ENCODE measurements at places on chromosomes 7 and 10. TPM values are rescaled to one million over a fixed set of nuclear protein-coding genes. Genes with fewer than 3 reads are reported as not detected.

HTRA1 gene
- polyA plus RNA-seq: not detected

DNA sequence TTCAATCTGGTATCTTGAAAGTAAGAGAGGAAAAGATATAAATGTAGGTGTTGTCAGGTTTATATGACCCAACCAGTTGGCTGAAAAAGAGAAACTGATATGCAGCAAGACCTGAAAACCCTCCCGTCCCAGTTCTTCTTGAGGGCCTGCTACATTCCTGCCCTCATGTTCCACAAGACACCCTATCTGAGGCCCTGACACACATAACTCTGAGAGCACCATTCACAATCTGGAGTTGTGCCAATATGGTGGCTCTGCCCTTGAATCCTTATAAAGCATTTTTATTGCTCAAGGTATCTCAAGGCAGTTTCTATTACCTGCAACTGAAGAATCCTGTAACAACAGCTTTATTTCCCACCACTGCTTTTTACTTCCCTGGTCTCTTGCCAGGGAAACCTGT, 17.0 kb downstream of the XPNPEP1 start:
- no peaks in the 10 kb centered on the region for H3K27me3 ChIP-seq
- peaks cover 22% of the 10 kb centered on the region for H3K36me3 ChIP-seq
- H3K4me3 ChIP-seq: no peak overlapping the region
- DNase-seq: no peak

DNA sequence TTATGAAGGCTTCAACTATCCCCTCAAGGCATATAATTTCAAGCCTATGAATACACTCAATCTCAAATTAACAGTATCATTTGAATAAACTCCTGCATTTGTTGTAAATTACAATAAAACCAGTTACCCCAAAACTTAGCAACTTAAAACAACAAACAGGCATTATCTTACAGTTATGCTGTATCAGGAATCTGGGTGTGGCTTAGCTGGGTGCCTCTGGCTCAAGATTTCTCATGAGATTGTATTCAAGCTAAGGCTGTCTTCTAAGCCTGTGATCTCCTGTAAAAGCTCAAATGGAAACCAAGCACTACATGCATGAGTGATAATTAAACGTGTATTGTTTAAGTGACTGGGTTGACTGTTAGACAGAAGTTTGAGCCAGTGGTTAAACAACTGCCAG, 341.0 kb upstream of the PHF14 start:
- H3K4me3 ChIP-seq: no peak overlapping the region
- H3K27me3 ChIP-seq: no peaks in the 10 kb centered on the region
- no peak for DNase-seq
- no peaks in the 10 kb centered on the region for H3K36me3 ChIP-seq
- H3K27ac ChIP-seq: no peak overlapping the region
- H3K4me1 ChIP-seq: no peaks in the 10 kb centered on the region

DNA sequence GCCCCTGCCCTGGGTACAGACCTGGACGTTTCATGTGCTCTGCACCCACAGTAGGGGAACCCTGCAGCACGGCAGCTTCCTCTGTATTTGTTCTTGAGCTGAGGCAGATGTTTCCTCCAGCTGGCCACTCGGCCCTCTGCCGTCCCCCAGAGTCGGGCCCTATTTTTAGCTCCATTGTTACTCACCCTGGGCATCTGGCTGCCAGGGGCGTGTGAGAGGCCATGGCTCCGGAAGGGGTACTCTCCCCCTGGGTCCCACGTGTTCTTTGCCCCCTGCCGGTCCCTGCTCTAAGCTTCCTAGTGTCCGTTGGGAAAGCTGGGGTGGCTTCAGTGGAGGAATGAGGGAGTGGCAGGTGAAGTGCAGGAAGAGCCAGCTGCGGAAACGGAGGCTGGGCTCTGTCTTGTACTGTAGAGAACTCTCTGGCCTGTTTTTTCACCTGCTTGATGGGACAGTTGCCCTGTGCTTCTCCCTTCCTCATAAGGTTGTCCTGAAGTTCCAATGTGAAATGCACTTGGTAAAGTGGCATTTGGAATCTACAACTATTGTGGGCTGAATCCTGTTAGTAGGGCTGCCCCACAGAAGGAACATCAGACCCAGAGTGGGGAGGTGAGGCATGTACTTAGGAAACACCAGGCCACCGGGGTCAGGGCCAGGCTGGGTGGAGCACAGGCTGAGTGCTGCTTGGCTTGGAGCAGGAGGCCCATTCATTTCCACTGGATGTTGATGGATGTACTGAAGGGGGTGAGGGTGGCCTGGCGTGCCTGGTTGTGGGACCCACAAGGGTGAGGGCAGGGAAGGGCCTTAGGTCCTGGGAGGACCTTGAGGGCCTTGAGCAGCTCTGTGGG, 30.6 kb downstream of the PALD1 start:
- no peak for DNase-seq
- no peaks in the 10 kb centered on the region for H3K4me1 ChIP-seq
- no peak overlapping the region for H3K27ac ChIP-seq

- no peak overlapping the region for H3K4me3 ChIP-seq
- H3K4me1 ChIP-seq: no peaks in the 10 kb centered on the region
- H3K27ac ChIP-seq: no peak overlapping the region
- no peaks in the 10 kb centered on the region for H3K36me3 ChIP-seq
- no peak for DNase-seq
- H3K27me3 ChIP-seq: no peaks in the 10 kb centered on the region
These were observed 481.5 kb upstream of the AKR1E2 start for GRCh38 chr10:4344492-4344994.

DNA sequence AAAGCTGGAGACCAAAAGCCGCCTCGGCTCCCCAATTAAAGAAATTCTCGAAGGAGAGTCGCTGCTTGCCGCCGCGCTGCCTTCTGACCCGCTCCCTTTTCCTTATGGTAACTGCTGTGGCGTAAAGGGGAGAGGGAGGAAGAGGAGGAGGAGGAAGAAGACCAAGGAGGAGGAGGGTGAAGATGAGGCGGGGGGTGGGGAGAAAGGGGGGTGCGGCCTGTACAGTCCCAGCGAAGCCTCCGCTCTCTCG, 388 bp downstream of the CNOT4 start:
- H3K36me3 ChIP-seq: peaks cover 7% of the 10 kb centered on the region
- H3K4me3 ChIP-seq: peak overlapping the region; percentile 90
- H3K27ac ChIP-seq: peak overlapping the region; percentile 95
- peaks cover 32% of the 10 kb centered on the region for H3K4me1 ChIP-seq

WDR37 gene
- polyA plus RNA-seq: 15.0 TPM

DNA sequence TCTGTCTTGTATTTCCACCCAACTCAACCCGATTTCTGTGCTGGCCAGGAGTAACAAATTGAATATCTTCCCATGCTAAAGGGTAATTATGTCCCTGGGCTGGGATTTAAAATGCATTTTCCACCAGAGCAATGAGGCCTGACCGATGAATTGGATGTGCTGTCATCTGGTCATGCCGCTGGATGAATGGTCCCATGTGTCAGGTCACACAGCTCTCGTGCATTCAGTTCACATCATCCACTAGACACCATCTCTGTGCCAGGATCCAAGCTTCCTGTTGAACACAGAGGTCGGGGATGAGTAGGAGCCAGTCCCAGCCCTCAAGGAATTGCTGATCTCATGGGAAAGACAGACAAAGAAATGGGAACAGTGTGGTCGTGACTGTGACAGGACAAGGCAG, 200.8 kb downstream of the ADRA2A start:
- H3K36me3 ChIP-seq: no peaks in the 10 kb centered on the region
- no peaks in the 10 kb centered on the region for H3K4me1 ChIP-seq
- H3K27ac ChIP-seq: no peak overlapping the region
- H3K4me3 ChIP-seq: no peak overlapping the region
- no peaks in the 10 kb centered on the region for H3K27me3 ChIP-seq

ZNF727 gene
- 0.09 TPM for polyA plus RNA-seq

LIPN gene
- polyA plus RNA-seq: 0.52 TPM

GRCh38 chr7:128202287-128202957, 38.7 kb upstream of the LEP start:
- no peaks in the 10 kb centered on the region for H3K4me1 ChIP-seq
- H3K27ac ChIP-seq: no peak overlapping the region
- DNase-seq: no peak

DNA sequence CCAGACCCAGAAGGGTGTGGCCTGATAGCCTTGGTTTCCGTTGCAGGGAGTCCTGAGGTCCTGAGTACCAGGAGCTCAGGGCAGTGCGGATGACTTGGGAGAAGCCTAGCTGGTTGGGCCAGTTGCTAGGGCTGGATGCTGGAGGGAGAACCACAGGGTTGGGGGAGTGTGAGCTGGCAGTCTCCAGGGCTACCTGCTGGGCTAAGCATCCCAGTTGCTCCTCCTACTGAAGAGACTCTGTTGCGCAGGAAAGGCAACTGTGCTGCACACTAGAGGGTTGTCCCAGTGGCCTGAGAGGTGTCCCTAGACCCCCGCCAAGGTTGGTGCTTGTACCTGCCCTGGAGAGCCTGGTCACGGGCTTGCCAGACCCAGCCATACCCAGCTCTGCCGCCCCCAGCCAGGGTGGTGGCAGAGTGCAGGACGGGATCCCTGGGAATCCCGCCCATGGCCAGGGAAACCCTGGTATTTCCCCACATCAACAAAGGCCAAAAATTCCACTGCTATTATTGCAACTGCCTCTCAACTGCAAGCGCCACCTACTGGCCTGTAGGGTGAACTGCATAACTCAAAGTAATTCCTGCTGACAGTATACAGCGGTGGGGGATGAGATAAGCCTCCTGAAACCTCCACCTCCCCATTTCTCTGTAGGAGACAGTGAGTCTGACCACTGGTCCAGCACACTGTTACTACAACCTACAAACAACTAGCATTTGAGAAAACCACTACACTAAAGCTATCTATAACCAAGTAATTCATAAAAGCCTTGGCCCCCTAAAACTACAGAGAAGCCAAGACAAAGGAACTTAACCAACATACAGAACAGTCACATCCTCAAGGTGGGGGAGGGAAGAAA, 67.6 kb upstream of the DDC start:
- H3K27me3 ChIP-seq: peaks cover 15% of the 10 kb centered on the region
- H3K27ac ChIP-seq: no peak overlapping the region
- H3K4me3 ChIP-seq: no peak overlapping the region
- no peaks in the 10 kb centered on the region for H3K36me3 ChIP-seq
- DNase-seq: peak; percentile 63

FRMD4A gene
- polyA plus RNA-seq: 0.34 TPM

TCAF2 gene
- 13.9 TPM for polyA plus RNA-seq

DNA sequence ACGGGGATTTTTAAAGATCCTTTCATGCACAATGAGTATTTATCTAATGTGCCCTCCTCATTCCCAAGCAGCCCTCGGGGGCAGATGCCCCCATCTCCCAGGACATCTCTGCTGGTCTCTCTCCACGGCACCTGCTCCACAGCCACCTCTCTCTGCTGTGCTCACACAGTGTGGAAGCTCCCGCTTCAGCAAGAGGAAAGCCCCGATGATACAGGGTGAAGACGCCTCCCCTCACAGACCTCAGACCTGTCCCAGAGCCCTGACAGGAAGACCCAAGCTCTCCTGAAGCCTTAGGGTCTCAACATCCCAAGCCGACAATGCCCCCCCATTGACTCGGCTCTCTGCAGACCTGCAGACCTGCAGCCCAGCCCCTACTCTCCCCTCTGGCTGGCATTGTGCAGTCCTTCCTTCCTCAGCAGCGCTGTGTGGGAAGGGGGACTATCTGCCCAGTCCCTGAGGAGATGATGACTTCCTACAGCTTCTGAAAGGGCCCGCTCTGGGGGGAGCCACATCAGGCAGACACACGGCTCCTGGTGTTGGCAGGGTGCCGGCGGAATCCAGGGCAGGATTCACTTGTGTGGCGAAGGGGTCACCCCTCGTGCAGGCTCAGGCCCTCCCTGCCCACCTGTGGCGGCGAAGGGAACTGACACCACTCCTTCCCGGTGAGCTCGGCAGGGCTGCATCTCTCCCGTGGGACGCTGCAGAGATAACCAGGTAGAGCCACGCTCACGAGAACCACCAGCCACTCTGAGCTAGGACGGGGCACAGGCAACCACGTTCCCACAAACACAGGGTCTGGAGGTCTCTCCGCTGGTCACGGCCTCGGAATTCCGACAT, 61.8 kb downstream of the PTPRN2 start:
- no peak overlapping the region for H3K27ac ChIP-seq
- H3K36me3 ChIP-seq: no peaks in the 10 kb centered on the region
- H3K27me3 ChIP-seq: no peaks in the 10 kb centered on the region
- H3K4me3 ChIP-seq: no peak overlapping the region

DNAJC12 gene
- polyA plus RNA-seq: 0.43 TPM

TET1 gene
- 1.9 TPM for polyA plus RNA-seq

RAB19 gene
- polyA plus RNA-seq: 2.1 TPM

- no peaks in the 10 kb centered on the region for H3K4me1 ChIP-seq
- H3K27me3 ChIP-seq: no peaks in the 10 kb centered on the region
- no peak overlapping the region for H3K27ac ChIP-seq
- DNase-seq: no peak
- no peaks in the 10 kb centered on the region for H3K36me3 ChIP-seq
These were observed 339.7 kb downstream of the THSD7A start for GRCh38 chr7:11492307-11492706.

FAM25G gene
- not detected for polyA plus RNA-seq

ELFN1 gene
- polyA plus RNA-seq: not detected

NKX1-2 gene
- polyA plus RNA-seq: not detected

Data from CD4-positive, CD25-positive, alpha-beta regulatory T cell (primary cell).